ENCODE measurements at places on chromosomes 13 and 19. TPM values are rescaled to one million over a fixed set of nuclear protein-coding genes. Genes with fewer than 3 reads are reported as not detected.

SYDE1 gene
- polyA plus RNA-seq, result 14.5 TPM

SLC25A41 gene
- 0.50 TPM for polyA plus RNA-seq

ZNF471 gene
- polyA plus RNA-seq, result 2.3 TPM

ZNF667 gene
- 4.3 TPM for polyA plus RNA-seq

MYO16 gene
- polyA plus RNA-seq, result 5.2 TPM
